ENCODE measurements at places on chromosomes 5 and 9.

GRCh38 chr9:115121181-115121580 is 3.2 kb upstream of the TNC start:
- DNase-seq = peak; percentile 25

GRCh38 chr9:69865986-69866385 is 45.4 kb downstream of the CFAP95 start:
- no peak for DNase-seq

GRCh38 chr5:133241179-133242092 is 189.6 kb downstream of the HSPA4 start:
- no peak for DNase-seq

DNA sequence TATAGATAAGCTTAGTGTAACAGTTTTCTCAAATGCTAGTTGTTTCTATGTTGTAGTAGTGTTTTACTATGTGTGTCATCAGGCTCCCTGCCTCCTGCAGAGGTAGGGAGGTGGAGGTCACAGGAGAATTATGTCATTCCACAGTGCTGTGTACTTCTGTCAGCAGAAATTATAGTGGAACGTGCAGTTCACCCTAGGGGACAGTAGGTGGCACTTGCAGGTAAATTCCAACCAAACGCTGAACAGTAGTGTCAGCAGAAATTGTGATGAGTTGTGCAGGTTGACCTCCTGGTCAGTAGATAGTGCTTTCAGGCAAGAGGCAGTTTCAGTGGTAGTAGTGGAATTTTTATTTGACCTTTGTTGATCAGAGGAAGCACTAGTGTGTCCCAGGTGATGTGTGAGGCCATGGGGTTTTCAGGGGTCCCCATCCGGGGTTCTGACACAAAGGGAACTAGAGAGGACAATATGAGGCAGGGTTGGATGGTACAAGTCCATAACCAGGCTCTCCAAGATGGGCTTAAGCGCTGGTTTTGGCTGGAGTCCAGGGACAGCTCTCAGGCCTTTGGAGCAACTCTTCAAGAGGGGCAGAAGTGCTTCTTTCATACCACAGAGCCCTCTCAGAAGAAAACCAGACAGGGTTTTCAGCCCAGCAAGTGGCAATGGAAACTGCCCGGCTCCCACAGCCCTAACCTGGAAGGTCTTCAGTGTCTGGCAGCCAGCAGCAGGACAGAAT is 402.9 kb downstream of the CYLC2 start:
- peak; percentile 66 for DNase-seq

DNA sequence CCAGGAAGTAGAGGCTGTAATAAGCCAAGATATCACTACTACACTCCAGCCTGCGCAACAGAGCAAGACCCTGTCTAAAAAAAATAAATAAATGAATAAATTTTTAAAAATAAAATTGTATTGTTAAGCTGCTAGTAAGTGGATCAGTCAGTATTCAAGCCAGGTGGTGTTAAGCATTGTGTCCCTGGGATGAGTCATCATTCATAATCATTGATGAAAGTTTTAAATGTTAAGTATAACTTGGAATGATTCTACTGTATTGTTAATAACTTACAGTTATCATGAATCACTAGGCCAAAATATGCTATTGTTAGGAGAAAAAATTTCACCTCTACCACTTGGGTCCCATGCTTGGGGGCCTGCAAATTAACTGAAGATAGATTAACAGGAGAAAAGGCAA is 38.2 kb downstream of the MED10 start:
- DNase-seq = no peak

GRCh38 chr5:180202939-180203573 is 6.0 kb downstream of the RASGEF1C start:
- DNase-seq = no peak

GRCh38 chr5:33530183-33531036 is 89.6 kb downstream of the TARS1 start:
- DNase-seq = no peak

- DNase-seq = no peak
These were observed 151.3 kb downstream of the CHSY3 start for GRCh38 chr5:130055572-130055971.

- no peak for DNase-seq
These were observed 58.5 kb downstream of the CNTRL start for GRCh38 chr9:121133104-121133816.

DNA sequence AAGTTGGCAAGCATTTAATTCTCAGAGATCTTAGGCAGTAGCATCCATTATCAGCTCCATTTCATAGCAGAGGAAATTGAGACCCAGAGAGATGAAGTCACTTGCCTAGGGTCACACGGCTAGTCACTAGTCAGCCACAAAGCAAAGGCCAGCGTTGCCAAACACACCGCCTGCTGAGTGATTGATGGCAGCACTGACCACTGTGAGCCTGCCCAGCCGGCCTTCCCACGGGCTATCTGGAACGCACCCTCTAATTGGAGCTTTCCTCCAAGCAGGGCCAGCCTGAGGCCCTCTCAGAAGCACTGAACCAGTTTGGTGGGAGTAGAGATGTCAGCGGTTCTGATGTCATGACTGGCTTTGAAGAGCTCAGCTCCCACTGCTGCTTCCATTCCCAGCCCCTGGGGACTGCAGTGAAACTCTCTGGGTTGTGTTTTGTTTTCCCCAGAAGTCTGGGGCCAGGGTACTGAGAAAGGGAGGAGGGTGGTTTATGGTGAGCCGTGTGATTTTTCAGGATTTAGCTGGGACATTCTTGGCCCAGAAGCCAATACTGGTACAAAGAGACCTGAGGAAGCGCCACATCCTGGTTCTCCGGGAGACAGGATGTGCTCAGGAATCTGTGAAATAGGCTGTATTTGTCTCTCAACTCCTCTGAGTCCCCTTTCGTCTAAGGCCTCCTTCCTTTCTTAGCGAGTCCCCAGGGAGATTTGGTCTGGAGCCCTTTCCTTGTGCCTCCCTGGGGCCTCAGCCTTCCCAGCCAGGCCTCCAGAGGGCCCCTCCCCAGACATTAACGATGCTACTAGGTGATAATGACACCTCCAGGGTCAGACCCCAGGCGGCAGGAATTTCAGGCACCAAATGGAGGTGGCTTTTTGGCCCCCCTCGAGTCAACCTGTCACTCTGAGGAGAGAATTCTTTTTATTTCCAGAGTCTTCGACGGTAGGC is 44.5 kb downstream of the SPRY4 start:
- no peak for DNase-seq

- no peak for DNase-seq
These were observed 32.6 kb upstream of the GPX3 start for GRCh38 chr5:150987746-150988145.

DNA sequence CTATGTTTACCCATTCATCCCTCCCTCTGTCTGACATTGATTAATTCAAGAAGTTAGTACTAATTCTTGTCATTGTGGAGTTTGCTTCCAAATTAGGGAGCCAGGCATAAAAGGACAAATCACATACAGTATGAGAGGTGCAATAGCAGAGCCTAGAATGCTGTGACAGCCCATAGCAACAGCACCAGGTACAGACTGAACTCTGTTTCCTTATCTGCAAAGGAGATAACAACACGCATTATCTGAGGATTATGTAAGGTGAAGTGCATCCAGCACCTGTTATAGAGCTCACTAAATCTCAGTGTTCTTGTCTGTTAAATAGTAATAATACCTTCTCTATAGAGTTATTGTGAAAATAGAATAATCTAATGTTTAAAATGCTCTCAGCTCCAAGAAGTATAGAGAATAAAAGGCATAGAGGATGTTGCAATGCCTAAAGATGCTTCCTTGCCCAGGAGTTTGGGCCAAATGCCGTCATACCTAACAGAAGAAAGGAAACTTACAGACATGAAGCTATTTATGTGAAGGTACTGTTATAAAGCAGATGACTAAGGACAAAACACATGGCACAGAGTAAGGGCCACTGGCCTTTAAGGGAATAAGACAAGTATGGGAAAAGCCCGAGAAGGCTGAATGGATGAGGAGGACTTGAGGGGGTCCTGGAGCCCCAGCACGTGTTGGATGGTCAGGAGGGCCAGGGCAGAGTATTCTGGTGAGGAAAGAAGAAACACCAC is 214.5 kb downstream of the ATP10B start:
- DNase-seq = no peak

- DNase-seq = no peak
These were observed 59.1 kb downstream of the FNBP1 start for GRCh38 chr9:129983891-129984290.

DNA sequence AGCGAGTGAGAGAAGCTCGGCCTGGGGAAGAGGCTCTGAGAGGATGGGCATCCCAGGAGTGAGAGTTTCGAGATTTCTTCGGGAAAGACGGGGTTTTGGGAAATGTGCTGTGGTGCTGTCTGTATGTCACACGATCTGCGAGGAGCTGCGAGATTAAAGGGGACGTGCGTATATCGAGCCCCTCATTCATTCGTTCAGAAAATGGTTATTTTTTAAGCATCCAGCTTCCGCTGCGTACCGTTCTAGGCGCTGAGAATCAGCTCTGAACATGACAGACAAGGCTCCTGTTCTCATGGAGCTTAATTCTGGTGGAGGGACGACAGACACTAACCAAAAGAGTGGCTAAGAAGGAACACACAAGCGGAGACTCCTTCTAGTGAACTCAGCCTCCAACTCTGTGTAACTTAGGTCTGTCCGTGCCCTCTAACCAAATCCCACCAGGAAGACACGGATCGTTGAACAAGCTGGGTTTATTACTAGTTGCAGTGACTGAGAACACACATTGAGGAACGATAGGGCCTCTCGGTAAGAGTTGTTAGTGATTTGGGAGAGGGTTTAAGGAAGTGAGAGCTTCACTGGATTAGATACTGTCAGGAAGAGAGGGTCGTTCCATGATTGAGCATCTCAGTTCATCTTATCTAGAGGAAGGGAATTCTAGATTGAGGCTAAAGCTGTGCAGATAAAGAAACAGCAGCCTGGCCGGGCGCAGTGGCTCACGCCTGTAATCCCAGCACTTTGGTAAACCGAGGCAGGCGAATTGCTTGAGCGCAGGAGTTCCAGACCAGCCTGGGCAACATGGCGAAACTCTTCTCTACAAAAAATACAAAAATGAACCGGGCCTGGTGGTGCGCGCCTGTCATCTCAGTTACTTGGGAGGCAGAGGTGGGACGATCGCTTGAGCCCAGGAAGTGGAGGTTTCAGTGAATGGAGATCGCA is 1.0 kb upstream of the FBXW11 start:
- no peak for DNase-seq

- no peak for DNase-seq
These were observed 86.5 kb downstream of the ANGPTL2 start for GRCh38 chr9:127035948-127036347.

- DNase-seq = peak; percentile 98
These were observed at the start of gene ATP6V1G1 for GRCh38 chr9:114587345-114588202. Gene ATP6V1G1 (plus strand): TSS chr9:114587769. CDS start chr9:114587839, 70 bp downstream.

DNA sequence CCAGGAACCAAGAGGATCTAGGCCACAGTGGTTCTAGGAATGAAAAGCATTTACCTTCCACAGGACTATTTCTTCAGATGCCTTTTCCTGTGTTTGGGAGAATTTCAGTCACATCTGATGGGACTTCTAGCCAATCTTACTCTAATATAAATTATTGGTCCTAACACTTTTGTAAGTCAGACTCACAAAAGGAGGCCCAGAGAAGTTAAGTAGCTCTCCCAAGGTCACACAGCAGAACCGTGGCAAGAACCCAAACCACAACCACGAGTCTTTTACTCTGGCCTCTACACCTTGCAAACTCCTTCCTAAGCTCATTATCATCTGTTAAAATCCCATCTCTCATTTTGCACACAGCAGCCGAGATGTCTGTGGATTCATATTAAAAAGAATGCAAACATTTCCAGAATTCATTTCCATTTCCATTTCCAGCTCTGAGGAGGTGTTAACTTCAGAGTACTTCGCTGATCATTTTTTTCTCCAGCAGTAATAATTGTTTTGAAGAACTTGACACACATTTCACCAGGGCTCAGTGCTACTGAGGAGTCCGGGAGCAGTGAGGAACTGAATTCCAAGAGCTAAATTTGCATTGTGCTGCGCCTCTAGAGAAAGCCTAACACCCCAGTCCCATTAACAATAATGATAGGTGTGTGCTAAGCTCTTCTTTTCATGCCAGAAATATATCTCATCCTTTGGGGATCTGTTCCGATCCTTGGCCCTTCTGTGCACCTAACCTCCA is 168.1 kb downstream of the SEMA6A start:
- no peak for DNase-seq

DNA sequence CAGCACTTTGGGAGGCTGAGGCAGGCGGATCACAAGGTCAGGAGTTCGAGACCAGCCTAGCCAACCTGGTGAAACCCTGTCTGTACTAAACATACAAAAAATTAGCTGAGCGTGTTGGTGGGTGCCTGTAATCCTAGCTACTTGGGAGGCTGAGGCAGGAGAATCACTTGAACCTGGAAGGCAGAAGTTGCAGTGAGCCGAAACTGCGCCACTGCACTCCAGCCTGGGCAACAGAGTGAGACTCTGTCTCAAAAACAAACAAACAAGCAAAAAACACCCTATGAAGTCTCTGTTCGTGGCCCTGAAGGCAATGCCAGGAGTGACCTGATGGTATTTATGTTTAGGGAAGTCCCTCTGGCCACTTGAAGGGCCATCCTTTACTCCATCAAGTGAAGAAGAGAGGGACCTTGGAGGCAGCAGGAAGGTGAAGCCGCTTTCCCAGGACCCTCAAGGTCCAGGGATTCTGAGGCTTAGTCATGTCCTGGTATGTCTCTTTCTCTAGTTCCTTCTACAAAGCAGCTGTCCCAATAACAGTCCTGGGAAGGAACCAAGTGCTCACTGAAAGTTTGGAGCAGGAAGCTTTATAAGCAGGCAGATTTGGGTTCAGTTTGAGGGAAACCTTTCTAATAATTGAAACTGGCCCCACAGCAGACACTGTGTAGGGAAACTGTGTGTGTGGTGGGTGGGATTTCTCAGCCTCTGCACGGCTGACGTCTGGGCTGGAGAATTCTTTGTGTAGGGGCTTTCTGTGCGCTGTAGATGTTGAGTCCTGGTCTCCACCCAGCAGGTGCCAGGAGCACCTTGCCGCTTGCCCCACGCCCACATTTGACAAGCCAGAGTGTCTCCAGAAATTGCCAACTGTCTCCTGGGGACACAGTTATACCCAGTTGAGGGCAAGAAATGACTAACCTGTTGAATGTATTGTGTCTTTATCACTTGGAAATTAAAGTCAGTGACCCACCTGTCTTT is 12.5 kb downstream of the PHF2 start:
- DNase-seq = no peak

- no peak for DNase-seq
These were observed 142.3 kb downstream of the TSSK1B start for GRCh38 chr5:113292462-113292861.

GRCh38 chr5:26009742-26010141 is 1028.6 kb downstream of the CDH9 start:
- peak; percentile 23 for DNase-seq

DNA sequence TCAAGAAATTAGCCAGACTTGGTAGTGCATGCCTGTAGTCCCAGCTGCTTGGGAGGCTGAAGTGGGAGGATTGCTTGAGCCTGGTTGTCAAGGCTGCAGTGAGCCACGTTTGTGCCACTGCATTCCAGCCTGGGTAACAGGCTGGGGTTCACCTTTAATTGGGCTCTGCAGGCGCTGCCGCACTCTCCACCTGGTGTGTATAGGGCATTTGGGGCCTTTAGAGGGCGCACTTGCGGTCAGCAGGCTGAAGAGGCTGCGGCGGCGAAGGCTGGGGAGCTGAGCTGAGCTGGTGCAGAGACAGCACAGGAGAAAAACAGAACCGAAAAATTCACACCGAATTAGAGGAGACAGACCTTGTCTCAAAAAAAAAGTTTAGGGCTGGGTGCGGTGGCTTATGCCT is 31.2 kb downstream of the CDK7 start:
- no peak for DNase-seq
